ENCODE measurements at places on chromosomes 5 and 9.

DNA sequence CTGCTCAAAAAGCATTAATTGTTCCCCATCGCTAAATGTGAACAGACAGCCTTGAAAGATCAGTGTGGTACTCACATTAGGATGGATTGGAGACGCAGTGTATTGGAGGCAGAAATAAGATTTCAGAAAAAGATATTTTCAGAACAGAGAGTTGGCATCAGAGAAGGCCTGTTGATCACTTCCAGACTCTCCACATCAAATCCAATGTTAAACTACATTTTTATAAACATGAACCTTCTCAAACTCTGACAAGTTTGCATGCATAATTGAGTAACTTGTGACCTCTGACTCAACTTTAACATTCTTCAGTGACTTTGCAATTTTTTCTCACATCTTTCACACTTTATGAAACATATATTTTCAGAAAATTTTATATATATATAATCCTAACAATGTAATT lies 919.6 kb upstream of the SEMA6A start:
- DNase-seq, result no peak

DNA sequence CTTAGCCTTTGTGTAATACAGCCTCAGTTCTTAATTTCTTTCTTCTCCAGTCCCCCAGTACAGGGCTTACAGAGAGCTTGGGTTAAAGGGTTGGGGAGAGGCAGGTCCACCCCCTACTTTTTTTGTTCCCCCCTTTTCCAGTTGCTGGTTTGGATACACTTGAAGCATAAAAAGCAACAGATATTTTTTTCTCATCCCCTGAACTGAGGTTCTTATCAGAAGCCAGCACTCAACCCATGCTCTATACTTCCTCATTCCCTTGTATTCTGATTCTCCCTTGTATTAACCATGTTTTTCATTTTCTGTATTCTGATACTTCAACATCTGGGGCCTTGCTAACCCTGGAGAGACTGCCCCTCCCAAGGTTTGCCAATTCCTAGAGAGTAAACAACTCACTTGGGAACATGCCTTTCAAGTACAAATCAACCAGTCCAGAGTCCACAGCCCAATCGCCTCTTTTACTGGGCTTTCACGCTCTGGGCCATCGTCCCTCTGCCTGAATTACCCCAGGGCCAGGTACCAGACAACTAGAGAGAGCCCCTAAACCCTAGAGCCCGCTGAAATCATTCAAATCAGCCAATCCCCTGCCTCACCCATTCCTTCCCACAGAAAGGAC lies 333.4 kb upstream of the PUM3 start:
- DNase-seq, result no peak

- DNase-seq, result peak; percentile 34
These were observed 3.9 kb upstream of the GNAQ start for GRCh38 chr9:78035383-78035993.

GRCh38 chr9:18056269-18056992 lies 417.5 kb upstream of the ADAMTSL1 start:
- no peak for DNase-seq

DNA sequence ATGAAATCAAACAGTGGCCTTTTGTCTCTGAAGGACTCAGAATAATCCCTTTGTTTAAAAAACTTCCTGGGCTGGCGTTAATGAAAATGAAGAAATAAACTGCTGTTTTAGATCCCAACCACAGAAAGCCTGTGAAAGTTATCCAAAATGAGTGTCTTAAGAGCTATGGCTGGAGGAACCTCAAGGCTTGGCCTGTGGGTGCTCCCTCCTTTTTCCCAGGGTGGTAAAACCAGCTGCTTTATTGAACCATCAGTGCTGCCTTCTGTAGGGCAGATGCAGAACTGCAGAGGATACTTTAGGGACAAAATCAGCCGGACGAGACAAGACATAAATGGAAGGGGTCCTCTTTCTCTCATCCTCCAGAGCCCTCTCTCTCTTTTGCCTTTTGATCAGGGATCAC lies 100.9 kb downstream of the SMARCA2 start:
- no peak for DNase-seq

DNA sequence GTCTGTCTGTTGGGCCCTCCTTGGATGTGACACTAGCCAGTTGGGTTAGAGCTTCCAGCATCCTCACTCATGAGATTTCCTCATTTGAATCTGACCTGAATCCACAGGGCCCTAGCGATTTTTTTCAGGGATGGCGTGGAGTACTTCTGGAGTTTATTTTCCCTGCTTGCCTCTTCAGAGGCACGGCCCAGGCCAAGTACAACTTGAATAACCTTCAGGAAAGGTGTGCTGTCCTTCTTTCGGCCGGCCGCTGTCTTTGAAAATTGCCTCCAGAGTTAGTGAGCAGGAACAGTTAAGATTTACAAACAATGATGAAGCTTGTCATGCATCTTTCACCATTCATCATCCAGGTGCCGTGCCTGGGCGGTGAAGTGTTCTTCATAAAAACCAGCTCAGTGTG lies 49.5 kb upstream of the DMRT3 start:
- DNase-seq, result no peak

- no peak for DNase-seq
These were observed 107.7 kb downstream of the TENT4A start for GRCh38 chr5:6820851-6821479.

Measured in GM06990 (cell line).